ENCODE measurements at places on chromosomes 5 and 9.

- DNase-seq, result no peak
Observed at GRCh38 chr5:178312880-178313282, 80.3 kb upstream of the PHYKPL start.

DNA sequence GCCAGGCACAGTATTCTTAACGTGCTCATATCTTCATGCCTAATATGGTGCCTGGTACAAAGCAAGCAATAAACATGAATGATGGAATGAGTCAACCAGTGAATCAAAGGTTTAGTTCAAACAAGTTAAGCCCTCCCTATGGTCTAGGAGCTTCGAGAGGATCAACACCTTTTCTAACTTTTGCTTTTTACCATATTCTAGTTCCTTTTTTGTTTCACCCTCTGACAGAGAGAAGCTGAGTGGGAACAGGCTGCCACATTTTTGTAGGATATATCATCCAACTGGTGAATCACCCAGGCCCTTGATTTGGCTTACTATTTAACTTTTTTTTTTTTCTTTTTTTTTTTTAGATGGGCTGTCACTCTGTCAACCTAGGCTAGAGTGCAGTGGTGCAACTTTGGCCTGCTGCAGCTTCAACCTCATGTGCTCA is 39.3 kb upstream of the TNC start:
- DNase-seq, result no peak

DNA sequence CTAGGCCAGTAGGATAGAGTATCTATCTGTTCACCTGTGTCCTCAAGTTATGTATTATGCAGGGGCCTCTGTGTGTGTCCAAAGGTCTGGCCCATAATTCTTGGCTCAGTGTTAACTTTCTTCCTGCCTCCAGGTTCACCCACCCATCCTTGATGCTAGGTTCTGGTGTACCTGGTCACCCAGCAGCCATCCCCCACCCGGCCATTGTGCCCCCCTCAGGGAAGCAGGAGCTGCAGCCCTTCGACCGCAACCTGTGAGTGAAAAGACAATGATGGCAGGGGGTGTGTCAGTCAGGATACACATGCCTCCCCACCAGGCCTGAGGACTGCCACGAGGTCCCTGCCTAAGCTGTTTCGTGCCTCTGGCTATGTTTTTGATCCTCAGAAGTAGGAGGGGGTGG is 27.6 kb downstream of the TCF7 start:
- no peak for DNase-seq

- DNase-seq, result no peak
Observed at GRCh38 chr5:109693535-109694400, 4.0 kb downstream of the MAN2A1 start.

DNA sequence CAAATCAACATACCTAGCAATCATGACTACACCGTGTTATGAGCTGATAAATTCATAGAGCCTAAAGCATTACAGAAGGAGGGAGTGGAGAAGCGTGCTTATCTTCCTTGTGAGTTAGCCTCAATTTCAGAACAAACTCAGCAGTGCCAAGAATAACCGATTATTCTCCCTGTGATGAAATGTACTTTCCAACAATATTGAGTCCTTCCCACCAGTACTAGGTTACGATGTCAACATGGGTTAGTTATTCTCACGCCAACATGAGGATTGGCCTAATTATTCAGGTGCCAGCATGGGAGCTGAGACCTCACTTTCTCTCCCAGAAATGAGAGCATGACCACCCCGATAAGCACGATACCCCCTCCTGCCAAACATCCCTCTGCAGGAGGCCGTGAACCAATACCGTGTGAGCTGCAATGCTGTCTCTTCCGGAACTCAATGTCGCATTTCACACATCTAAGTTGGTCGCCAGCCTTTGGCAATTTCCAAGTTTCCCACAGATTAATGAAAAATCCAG is 193.7 kb downstream of the ENC1 start:
- no peak for DNase-seq
